ENCODE measurements at places on chromosomes 1 and 21.

GRCh38 chr1:1567891-1568291 lies 6.8 kb downstream of the SSU72 start:
- DNase-seq = no peak

DNA sequence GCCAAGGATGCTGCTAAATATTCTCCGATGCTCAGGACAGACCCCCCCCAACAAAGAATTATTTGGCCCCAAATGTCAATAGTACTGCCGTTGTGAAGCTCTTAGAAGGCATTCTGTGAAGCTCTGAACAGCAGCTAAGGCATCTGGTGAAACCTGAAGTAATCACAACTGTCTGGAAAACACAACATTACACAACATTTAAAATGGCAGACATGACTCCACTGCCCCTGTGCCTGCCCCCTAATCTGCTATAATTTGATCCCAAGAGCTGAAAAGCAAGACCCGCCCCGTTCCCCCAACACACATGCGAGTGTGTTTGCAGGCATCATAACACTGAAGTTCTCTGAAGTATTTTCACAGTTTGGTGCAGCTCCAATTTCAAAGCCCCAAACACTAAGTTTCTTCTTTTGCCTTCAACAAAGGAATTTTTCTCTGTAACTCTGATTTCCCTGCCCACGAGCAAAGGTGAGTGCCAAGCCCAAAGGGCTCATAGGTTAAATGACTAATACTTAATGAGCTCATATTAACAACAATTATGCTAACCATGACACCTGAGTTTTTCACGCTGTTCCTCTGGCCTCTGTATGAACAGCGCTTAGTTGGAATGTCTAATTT lies 129.2 kb downstream of the CLIC6 start:
- DNase-seq = no peak

GRCh38 chr1:248696261-248696660 lies 6.3 kb downstream of the OR14I1 start:
- DNase-seq = peak; percentile 28

DNA sequence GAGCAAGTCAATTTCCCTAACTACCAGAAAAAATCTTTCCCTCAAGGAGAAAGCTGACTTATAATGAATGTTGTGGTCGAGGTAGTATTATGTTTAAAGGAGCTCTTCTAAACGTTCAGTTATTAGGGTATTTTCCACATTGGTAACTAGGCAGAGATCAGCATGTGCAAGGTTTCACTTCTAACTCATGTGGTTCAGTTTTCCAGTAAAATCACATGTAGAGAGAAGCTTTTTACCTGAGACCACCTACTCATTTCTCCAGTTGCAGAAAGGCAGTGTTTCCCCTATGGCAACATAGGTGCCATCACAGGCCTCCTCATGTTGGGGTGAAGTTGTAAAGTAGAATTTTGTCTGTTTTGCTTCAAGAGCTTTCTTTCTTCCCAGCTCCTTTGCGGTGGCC lies 23.7 kb downstream of the IL23R start:
- DNase-seq = peak; percentile 36

DNA sequence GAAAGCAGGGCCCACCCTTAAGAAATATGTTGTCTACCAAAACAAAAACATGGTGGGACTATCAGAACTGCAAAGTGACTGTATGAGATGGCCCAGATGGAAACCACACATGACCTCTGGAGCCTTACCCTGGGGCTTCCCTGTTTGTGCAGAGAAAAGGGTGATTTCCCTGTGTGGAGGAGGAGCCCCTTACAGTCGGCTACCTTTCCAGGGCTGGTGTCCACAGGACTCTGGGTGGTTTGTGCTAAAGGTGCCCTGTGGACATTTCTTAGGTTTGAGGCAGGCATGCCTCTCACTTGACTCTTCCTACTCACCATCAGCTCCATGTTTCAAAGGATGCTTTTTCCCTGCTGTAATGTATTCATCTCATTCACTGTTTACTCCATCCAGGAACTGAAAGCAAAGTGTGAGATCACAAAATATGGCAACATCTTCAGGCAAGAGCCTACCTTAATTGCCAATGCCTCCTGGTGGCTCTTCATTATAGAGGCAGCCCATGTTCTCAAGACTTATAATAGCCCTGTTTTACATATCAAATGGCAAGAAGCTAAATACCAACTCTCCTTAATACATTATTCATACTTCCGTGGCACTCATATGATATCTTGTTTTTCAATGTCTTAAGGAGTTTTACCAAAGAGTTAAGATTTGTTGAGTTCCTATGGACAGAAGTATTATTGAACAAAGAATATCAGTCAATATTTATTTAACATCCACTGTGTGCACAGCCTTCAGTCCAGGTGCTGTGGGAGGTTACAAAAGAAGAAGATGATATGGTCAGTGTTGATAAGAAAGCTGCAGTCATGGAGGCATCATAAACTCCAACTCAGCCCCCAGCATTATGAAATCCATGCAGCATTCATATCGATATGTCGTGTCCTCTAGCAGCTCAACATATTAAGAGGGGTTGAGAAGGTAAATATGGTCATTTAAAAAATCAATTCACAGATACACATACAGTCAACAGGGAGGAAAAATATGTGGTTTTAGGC lies 15.5 kb upstream of the TFF3 start:
- no peak for DNase-seq

- no peak for DNase-seq
Measured at GRCh38 chr1:41533016-41533730, 48.7 kb upstream of the EDN2 start.

DNA sequence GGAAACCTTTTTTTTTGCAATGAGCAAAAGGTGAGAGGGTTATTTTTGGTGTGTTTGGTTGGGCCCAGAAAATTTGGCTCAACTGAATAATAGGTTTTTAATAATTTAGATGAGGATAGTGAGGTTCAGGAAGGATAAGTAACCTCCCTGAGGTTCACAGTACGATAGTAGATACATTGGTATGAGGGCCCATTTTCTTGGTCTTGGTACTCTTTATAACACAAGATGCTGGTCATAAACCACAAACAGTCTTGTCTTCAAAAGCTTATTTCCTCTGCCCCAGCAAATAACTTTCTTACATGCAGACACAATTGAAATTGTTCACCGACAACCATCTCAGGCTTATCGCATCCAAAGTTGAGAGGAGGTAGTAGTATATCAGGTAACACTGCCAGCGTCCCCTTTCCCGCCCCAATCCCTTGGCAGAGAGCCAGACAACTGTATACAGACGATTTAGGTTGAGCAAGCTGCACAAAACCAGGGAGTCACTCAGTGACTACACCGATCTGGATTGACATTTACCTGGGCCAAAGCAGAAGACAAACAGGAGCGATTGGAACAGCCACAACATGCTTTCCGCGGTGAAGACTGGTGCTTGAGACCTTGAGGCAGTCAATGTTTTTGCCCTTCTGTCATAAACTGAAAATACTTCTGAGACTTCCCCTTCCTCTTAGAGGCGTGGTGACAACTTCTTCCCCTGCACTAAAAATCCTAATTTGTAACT lies at the start of gene SLAMF6:
SLAMF6 (minus strand) TSS at position 634 of the 724 bp plus-strand sequence; CDS start at position 571, 63 bp downstream.
- DNase-seq = peak; percentile 68

DNA sequence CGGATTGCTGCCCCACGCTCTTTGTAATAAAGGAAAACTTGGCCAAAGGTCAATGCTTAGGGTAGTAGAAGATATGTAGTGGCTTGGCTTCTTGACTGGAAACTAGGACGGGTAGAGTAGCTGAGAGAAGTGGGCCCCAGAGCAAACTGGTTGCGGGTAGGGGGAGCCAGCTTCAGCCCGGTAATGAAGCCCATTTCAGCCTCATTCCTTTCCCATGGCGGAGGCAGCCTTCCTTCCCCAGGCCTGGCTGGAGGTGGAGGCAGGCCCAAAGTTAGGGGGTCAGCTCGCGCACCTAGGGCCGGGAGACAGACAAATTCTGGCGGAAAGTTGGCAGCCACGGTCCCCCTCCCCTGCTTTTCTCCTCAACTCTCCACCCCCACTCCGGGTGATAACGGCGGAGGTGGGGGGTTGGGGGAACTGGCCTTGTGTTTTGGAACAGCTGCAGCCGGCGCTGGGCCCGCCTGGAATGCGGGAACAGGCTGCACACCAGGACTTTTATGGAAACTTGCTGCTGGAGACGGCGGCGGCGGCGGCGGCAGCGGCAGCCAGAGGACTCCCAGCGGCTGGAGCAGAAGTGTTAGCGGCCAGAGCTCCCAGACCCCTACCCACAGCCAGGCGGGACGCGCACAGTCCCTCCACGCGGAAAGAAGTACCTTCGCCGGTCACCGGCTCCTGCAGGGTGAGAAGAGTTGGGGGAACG lies at the start of gene NEXN:
NEXN (plus strand) TSS at position 544 of the 700 bp plus-strand sequence. CDS start 27,483 bp downstream, outside the sequence.
- DNase-seq = no peak

GRCh38 chr1:45282351-45282750 lies 44.3 kb upstream of the HPDL start:
- DNase-seq = no peak

DNA sequence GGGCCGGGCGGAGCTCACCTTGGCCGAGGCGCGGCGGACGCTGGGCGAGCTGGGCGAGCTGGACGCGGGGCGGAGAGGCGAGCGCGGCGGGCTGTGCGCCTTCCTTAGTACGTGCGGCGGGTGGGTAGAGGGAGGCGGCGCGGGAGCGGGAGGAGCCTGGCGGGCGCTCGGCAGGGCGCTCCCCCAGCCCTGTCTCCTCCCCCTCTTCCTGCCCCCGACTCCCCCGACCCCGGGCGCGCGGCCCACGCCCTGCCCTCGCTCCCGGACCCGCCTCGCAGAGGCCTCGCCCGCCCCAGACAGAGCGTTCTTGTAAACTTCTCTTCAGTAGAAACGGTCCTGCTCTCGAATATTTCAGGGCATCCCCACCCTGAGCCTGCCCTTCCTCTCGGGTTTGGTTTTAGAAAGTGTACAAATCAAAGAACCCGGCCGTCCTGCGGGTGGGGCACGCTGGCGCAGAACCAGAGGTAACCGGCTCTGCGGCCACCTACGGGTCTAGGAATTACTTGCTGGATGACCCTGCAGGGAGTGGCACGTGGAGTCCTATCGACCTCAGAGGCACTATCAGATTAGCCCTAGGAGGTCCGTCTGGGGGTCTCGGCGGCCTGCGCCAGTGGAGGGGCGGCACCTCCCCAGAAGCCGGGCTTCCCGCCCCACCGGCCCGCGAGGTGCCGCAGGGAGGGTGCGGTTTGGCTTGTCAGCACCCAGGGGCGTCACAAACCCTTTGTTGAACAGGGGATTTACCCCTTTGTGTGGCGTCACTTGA lies at the start of gene S100A10:
S100A10 (minus strand) TSS at position 126 of the 763 bp plus-strand sequence. CDS start 7,629 bp downstream, outside the sequence.
- DNase-seq = peak; percentile 83

DNA sequence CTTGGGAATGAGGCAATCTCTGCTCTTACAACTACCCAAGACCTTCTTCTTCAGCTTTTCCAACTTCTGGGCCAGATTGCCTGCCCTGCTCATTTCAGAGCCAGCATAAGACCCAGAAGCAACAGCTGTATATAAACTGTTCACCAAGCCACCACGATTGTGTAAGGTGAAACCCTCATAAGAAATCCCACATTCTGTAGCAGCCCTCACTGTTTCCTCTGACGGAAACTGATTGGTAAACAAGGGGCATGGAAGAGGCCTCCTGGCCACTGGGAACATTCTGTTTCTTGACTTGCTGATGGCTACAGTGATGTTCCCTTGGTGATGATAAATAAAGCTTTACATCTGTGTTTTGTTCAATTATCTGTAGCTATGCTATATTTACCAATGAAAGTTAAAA lies 39.7 kb upstream of the EXO1 start:
- DNase-seq = no peak

GRCh38 chr1:93713341-93713740 lies 31.7 kb upstream of the BCAR3 start:
- DNase-seq = no peak

DNA sequence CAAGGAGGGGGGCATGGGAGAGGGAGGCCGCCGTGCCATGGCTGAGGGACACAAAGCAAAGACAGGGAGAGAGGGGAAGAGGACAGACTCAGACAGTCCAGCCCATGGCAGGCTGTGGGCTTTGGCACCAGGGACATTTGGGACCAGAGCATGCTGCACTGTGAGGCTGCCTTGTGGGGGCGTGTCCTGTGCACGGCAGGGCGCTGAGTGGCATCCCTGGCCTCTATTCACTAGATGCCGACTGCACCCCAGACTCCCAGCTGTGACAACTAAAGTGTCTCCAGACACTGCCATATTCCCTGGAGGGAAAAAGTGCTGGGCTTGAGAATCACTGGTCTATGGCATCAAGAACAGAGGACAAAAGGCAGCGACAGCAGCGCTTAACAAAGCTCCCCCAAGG lies 18.6 kb upstream of the PRDM15 start:
- DNase-seq = no peak

DNA sequence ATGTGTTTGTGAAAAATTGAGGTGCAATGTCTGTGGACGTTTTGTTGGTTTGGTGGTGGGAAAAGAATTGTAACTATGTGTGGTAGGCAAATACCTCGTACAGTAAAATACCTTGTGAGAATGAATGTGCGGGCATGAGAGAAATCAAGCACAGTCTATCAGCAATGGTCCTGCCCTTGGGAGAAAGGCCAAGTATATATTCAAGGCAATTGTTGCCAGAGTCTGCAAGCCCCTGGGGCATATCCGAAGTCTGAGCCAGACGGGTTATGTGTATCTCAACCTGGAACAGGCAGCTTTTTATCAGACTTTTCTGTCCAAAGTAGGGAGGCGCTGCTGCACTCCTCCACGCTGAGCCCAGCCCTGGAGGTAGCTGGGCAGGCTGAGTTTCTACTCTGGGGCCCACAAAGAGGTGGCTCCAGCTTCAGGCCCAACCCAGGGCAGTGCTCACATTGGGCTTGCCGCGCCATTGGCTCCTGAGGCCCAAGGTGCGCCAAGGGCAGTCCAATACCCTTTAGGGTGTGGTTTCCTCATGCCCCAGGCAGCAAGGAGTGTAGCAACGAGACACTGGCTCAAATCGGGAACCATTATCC lies 9.4 kb upstream of the GNL2 start:
- DNase-seq = no peak

GRCh38 chr1:91697861-91698260 lies 188.1 kb downstream of the TGFBR3 start:
- DNase-seq = no peak

GRCh38 chr1:228944296-228944695 lies 209.0 kb downstream of the RHOU start:
- DNase-seq = no peak

DNA sequence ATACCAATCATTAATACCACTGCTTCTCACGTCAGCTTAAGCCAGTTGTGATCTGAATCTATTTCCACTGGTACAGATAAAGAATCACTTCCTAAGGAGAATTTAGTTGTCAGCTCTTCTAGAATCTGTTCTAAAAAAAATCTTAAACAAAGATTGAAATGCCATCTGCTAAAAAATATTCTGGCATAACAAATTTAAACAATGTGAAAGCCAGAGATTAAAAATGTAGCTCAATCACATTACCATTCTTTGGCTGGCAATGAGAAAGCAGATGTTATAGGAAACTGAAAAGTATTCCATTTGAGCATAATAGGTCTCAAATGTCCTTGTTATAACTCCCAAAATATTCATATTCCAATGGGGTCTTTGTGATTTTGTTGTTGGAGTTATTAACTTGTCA lies 21.7 kb upstream of the LRRC8B start:
- DNase-seq = no peak

- DNase-seq = peak; percentile 57
Measured at GRCh38 chr1:246971090-246971721, 36.7 kb downstream of the ZNF695 start.

DNA sequence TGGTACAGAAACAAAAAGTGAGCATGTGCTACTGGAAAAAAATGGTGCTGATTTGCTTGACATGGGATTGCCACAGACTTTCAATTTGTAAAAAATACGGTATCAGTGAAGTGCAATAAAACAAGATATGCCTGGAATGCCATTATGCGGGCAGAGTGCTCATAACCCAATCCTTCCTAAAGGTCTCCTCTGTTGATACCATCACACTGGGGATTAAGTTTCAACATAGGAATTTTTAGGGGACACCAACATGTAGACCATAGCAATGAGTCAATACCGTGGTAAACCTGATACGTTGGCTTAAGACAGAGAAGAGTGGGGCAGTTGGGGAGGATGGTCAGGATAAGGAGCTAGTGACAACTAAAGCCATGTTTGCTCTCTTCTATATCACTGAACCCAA lies 20.5 kb downstream of the MX1 start:
- DNase-seq = no peak

Data from activated CD4-positive, alpha-beta memory T cell treated with anti-CD3 and anti-CD28 coated beads for 36 hours (primary cell).